NCI-H187 (cell line): ENCODE measurements at places on chromosomes 12 and 14.

GRCh38 chr12:22286569-22286968, 47.9 kb downstream of the ST8SIA1 start:
- no peak for DNase-seq

- no peak for DNase-seq
Measured at GRCh38 chr12:115962216-115962615, 315.3 kb downstream of the MED13L start.

GRCh38 chr12:49336645-49337584, at the start of gene C1QL4:
Gene C1QL4 (minus strand): TSS chr12:49337188. CDS start chr12:49336477, 711 bp downstream.
- DNase-seq = peak; percentile 84

- DNase-seq = no peak
Measured at GRCh38 chr12:11681207-11681606, 31.7 kb downstream of the ETV6 start.

- no peak for DNase-seq
Measured at GRCh38 chr12:19506497-19506896, 67.2 kb downstream of the AEBP2 start.

DNA sequence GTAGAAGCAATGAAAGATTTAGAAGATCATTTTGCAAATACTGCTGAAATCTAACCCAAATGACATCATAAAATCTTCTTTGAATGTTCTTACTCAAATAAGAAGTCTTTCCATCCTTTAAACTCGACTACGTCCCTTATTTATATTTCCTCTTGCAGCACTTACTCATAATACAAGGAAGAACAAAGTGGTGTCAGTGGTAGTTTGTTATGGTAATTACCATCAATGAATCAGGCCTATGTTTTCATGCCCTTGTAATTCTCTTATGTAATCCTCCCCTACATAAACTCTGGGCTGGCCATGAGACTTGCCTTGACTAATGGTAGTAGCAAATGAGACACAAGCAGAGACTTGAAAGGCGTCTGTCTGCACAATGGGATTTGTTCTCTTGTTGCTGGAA, 17.0 kb downstream of the EEA1 start:
- no peak for DNase-seq

GRCh38 chr12:26740991-26741390, 92.0 kb downstream of the ITPR2 start:
- DNase-seq = no peak

- DNase-seq = no peak
Measured at GRCh38 chr12:94636462-94637085, 13.8 kb downstream of the TMCC3 start.

DNA sequence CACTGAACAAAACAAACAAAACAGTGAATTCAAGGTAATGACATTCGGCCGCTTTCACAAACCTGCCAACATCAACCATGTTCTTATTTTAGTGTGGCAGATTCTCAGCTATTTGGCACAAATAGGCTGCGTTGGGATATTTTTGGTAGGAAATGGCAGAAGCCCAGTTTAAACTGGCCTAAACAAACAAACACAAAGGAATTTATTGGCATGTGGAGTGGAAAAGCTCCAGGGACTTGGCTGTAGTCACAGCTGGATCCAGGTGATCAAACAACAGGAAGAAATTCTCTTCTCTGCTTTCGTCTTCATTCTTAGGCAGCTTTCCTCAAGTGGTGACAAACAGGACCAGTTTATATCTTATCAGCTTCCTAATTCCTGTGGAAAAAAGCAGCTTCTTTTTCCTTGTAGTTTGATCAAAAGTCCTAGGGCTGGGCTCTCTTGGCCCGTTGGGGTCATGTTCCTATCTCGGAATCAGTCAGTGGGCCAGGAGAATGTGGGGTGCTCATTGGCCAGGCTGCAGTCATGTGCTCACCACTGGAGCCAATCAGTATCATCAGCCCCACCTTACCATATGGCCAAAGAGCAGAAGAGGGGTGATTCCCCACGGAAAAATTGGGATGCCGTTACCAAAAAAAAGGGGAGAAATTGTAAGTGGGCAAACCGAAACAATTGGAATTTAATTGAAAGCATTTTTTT, 22.6 kb downstream of the C12orf75 start:
- no peak for DNase-seq

- DNase-seq = no peak
Measured at GRCh38 chr14:90907178-90907577, 90.9 kb upstream of the TTC7B start.

DNA sequence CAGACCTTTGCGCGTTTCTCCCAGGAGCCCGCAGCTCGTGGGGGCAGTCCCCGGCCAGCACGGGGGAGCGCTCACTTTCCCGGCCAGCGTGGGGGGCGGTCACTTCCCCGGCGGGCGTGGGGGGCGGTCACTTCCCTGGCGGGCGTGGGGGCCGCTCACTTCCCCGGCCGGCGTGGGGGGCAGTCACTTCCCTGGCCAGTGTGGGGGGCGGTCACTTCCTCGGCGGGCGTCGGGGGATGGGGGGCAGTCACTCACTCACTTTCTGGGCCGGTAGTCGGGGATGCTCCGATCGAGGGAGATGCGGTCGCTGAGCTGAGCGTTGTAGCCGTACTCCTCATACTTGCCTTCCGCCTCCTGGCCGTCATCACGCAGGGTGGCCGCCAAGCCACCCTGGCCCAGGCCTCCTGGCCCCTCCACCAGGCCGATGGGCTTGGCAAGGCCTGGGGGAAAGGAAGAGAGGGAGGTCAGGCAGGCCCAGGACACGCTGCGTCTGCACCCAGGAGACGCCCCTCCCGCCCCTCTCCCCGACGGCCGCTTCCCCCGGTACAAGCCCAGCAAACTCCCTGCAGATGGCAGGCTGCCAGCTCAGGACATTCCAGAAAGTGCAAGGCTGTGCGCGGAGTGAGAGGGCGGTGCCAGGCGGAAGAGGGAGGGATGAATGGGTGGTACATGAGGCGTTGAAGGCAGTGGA, 43.3 kb downstream of the GALNT9 start:
- no peak for DNase-seq

DNA sequence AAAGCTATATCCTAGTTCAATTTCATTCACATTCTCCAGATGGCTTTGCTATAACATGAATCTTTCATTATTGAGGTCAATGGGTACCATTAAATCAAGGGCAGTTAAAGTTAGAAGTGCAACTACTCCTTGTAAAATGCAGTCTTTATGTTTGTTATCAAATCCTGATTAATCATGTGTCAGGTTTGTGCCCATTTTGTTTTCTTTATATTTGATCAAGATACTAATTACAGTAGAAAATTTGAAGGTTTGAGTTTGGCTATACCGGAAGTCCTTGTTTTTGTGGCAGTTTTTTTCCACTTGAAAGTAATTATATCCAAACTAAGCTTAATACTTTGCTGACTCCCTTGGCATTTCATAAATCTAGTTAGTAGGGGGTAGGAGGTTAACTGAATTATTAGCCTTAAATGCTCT, 513.0 kb downstream of the DIO2 start:
- DNase-seq = no peak

GRCh38 chr12:79206871-79207270, 342.3 kb downstream of the SYT1 start:
- DNase-seq = no peak

DNA sequence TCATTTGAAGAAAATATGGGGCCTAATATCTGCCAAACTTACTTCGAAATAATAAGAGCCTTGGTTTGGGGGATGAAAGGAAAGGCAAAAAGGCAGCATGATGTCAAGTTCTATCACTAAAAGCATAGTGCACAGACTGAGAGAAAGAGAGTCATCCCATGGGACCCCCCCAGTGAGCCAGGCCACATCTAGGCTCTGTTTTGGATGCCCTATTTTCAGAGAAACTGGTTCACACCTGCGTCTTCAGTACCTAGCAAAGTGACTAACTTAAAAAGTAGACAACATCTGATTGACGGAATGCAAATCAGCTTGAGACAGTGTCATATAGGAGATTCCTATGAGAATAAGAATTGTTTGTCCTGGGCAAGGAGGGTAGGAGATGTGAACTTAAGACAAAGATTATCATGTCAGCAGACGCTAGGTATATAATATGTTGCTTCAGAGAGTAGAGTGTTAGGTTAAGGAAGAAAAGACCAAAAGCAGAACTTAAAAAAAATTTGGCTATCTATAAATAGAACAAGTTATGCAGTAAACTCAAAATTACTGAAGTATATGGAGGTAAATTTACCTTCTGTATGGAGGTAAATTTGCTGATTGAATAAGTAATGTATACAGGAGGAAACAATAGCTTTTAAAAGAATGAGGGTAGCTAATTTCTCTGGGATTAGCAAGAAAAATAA, 148.2 kb downstream of the SLC41A2 start:
- no peak for DNase-seq

DNA sequence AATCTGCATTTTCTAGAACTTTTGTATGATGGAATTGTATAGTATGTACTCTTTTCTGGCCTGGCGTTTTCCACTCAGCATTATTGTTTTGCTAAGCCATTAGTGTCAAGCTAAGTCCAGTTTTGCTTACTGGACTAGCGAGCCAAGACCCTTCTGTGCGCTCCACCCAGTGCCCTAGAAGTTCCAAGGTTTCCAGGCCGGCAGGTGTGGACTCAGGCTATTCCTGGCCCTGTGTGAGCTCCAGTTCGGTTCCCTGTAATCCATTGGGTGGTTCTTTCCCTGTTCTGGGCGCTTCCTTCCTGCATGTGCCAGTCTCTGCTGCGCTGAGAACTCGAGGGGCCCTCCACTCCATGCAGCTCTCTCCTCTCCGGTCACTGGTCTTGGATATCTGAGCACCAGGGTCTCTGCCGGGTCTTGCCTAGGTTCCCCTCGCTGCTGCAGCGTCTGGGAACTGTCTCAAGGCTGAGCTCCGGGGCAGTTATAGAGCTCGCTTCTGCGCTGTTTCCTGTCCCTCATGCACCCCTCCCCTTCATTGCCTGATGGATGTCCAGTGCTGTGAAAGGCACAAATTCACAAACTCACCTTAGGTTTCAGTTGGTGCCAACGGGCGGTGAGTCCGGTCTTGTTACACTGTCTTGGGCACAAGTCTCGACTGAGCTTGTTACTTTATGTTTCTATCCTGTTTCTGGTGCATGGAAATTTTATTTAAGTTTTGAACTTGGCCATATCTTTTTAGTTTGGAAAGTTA, 100.8 kb downstream of the ADGRD1 start:
- DNase-seq = no peak

DNA sequence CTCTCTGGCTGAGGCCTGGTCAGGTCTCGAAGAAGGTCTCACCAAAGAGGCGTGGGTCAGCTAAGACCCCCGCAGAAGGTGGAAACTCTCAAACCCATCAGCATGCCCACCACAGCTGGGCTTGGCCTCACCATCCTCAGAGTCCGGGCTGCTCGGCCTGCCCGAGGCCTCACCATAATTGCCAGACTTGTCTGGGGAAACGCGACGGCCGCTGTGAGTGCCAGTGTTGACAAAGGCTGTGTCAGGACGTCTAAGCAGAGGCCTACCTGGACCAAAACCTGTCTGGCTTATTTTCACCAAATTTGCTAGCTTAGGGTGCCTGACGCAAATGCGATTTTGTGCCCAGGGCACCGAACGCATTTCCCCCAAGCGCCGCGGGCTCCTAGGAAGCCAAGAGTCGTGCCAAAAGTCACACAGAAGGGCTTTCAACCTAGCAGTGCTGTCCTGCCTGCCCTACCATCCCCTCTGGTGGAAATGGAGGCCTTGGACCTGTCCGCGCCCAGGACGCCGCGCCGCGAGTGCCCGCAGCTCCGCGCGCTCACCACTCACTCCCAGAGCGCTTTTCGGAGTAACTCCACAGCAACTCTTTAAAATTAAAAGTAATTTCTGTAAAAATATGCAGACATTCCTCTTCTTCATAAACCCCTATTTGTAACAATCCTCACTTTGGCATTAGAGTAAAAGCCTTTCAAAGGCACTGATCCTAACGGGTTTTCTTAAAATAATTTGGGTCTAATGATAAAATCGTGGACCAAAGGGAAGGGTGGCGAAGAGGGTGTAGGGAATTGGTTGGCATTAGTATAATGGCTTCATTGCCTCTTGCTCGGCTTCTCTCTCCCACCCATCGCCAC, 1.2 kb upstream of the ALX1 start:
- no peak for DNase-seq

GRCh38 chr12:56037161-56037560, 4.6 kb upstream of the RPS26 start:
- no peak for DNase-seq

DNA sequence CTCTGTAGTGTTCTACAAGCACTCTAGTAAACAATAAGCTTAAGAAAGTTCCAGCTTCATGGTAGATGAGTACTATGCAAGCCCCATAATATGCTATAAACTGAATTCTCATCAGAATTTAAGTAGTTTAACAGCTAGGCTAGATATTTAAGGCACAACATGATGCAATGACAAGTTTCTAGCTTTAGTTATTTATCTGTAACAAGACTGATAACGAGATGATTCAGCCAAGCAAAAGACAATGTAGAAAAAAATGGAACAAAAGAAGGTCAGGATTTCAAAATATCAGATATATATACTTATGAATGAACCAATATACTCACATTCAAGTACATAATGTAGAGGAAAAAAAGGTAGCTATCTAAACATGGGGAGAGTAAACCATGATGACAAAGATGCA, 61.0 kb upstream of the RERGL start:
- no peak for DNase-seq

GRCh38 chr12:7503686-7504415, at the start of gene CD163:
Gene CD163 (minus strand): TSS chr12:7503777. CDS start chr12:7503690, 87 bp downstream.
- no peak for DNase-seq

DNA sequence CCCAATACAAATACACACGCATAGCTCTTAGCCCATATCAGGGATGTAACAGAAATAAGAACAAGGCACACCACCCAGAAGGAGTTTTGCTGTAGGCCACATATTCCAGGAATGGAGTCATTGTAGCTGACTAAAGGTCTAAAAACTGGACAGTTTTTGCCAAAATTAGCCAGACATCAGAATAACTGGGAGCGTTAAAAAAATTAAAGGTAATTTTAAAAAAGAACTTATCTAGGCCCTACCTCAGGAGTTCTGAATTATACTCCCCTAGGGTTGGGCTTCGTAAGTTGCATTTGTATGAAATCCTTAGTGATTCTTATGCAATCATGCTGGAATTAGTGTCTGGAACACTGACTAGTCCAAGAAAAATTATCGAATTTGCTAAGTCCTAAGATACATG, 987.7 kb downstream of the GALC start:
- DNase-seq = no peak

GRCh38 chr14:23580152-23580926, 1.7 kb upstream of the JPH4 start:
- DNase-seq = no peak

DNA sequence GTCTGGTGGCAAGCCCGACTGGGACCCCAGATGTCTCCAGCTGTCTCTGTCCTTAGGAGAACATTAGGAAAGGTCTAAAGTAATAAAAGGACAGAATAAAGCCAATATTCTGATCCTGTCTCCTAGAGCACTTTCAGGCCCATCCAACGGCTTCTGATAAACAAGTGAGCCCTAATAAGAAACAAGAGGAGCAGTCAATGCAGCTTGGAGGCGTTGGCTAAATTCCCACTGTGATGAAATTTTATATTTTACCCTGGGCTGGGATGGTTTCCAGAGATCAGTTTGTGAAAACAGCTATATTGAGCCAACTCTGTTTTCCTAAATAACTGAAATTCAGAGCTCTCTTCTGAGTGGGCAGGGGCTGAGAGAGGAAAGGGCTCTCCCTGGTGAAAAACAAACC, 55.5 kb upstream of the SRRM4 start:
- DNase-seq = no peak

- DNase-seq = no peak
Measured at GRCh38 chr12:116630762-116631161, 71.6 kb downstream of the MAP1LC3B2 start.
